Right lobe of liver (tissue), 6 donors: ENCODE measurements at places on chromosomes 4 and X.

DNA sequence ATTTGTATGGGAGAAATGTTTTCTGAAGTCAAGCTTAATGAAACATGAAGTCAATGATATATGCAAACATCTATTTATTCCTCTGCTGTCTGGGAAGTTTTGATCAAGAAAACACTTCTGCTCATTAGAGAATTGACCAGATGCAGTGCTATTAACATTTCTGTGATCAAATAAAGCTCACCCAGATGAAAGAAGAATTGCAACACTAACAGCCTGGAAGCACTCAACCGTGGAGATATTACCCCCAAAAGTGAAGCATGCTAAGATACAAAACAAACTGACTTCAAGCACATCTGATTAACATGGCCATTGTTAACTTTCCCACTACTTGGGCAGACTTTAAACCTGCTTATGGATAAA lies 73.7 kb upstream of the GUCY1A1 start:
- no peak for DNase-seq

DNA sequence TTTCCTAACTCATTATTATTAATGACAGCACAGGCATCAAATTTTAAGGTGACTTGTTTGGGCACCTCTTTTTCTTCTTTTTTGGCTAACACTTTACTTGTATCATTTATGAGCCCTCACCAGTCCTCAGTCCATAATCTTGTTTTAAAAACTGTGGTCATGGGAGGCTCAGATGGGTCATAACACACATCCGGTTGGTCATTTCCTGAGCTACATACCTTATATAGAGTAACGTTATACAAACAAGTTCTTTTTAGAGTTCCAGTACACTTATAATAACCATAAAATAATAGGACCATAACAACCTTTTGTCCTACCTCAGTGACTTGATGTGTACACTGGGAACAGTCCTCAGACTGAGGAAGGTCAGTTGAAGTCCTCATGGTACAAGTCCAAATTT lies 21.1 kb upstream of the PLS3 start:
- DNase-seq = no peak

DNA sequence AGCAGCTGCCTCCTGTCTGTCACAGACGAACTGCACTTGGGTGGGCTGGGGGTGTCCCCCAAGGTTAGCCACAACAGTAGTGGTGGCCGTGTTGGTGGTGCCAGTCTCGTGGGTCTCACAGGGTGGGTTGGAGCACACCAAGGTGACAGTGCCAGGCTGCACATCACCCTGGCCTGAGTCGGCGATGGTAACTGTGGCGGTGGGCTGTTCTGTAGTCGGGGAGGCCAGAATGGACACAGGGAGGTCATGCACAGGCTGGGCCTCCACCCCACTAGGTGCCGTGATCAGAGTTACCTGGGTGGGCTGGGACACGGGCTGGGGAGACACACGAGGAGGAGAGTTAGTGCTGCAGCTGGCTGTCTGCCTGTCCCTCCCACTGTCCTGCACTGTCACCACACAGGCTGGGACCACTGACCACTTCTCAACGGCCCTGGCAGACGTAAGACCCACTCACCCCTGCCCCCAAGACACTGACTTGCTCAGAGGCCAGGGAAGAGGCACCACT lies 10.8 kb upstream of the RENBP start:
- DNase-seq = peak; percentile 20

- DNase-seq = no peak
Observed at GRCh38 chr4:99402765-99403164, 32.4 kb downstream of the ADH7 start.

- DNase-seq = no peak
Observed at GRCh38 chrX:3548765-3549391, 164.6 kb downstream of the PRKX start.

DNA sequence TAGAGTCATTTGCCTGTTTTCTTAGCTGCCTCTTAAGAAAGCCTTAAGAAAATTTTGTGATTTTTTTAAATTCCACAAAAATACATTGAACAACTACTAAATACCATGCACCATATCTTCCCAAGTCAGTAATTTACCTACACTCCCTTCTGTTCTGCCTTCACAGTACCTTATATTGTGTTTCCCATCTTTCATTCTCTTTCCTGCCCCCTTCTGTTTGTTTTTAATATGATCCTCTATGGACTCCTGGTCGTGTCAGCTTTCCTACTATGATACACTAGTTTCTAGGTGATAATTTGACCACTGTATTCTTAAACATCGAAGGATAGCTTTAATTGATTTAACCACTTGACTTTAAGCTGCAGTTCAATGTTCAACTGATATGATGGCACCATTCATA lies 297.7 kb upstream of the HAND2 start:
- DNase-seq = no peak

GRCh38 chr4:64158648-64159326 lies 250.5 kb downstream of the TECRL start:
- no peak for DNase-seq

DNA sequence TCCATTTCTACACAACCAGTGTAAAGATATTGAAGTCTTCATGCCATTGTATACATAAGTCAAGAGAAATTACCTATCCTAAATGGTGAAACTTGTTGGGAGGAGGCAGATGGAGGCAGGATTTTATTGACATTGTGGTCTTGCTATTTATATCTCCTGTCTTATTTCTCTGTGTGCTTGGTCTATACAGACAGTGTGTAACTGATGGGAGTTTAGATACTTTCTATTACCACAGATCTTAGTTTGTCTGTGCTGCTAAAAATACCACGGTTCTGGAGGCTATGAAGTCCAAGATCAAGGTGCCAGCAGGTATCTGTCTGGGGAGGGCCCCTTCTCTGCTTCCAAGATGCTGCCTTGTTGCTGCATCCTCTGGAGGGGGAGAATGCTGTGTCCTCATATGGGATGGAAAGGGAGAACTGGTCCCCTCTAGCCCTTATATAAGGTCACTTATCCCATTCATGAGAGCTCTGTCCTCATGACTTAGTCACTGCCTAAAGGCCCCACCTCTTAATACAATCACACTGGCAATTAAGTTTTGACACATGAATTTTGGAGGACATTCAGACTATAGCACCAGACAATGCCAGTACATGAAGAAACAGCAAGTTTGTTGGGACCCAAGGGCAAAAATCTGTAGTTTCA lies 62.4 kb downstream of the SYNPO2 start:
- no peak for DNase-seq

DNA sequence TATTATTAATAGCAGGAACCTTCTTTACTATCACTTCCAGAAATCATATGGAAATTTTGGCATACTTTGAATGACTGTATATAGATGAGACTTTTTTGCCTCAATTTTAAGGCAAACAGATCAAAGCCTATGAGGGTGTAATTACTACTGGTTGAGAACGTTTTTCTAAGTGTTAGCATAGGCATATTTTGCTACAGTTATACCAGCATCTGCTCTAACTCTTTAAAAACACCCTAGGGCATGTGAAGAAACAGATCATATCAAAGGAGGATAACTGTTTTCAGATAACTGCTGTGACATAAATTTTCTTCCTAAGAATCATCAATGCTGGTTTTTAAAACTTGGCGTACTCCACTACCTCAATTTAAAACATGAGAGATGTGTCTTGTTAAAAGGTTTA lies 1155.3 kb downstream of the FSTL5 start:
- DNase-seq = no peak

GRCh38 chr4:155526452-155527169 lies 140.0 kb upstream of the GUCY1A1 start:
- no peak for DNase-seq

GRCh38 chr4:31351695-31352094 lies 631.5 kb downstream of the PCDH7 start:
- DNase-seq = no peak

- no peak for DNase-seq
Observed at GRCh38 chr4:38516190-38516589, 147.8 kb upstream of the KLF3 start.
